Osteoblast (primary cell): ENCODE measurements at places on chromosomes 16 and 17.

DNA sequence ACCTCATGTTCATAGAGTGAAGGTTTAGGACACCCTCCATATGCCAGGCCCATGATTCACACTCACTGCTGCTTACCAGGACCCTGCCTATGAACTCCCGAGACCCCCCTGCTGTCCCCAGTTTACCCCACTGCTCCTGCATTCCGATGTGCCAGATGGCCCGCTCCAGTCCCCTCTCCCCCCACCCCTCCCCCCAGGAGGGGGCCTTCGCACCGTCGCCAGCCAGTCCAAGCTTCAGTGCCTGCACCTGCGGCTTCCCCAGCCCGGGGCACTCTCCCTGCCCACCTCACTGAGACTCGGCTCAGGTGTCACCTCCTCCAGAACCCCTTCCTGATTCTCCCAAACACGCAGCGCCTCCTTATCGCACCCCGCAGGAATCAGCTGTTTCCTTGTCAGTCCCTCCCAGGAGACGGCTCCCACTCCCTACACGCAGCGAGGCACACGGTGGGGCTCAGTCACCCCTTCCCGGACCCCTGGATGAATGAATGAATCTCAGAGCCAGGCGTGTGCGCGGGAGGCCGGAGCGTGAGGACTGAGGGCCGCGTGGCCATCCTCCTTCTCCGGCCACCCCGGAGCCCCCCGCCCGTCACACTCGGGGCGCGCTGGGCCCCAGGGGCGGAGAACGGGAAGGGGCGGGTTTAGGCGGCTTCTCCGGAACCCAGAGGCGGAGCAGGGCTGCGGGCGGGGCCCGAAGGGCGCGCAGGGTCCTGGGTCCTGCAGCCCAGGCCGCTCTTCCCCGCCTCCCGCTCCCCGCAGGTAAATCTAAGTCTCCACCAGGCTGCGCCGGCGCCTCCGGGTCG, 1.6 kb downstream of the MYO1C start:
- peak; percentile 98 for DNase-seq

DNA sequence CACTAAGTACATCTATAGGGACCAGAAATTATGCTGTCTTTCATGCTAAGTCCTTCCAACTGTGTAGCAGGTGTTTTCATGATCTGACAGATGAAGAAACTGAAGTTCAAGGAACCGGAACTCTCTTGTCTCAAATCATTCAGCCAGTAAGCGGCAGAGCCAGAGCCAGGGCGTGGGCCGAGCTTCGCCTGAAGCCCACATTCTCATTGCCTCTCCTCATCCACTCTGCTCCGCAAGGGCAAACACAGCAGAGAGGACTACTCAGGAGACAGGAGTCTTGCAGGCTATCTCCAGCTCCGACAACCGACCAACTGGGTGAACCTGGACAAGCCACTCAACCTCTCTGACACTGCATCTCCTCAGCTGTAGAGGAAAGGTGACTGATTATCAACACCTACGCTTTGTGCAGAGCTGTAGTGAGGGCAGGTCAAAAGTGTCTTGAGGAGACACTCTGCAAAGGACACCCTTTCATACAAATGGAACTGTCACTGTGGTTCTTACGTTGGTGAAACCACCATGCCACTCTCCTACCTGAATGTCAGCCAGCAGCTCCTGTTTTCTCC, 72.9 kb downstream of the CYTH1 start:
- no peak for DNase-seq

GRCh38 chr17:17419166-17419565, 57.6 kb upstream of the MED9 start:
- DNase-seq, result no peak

DNA sequence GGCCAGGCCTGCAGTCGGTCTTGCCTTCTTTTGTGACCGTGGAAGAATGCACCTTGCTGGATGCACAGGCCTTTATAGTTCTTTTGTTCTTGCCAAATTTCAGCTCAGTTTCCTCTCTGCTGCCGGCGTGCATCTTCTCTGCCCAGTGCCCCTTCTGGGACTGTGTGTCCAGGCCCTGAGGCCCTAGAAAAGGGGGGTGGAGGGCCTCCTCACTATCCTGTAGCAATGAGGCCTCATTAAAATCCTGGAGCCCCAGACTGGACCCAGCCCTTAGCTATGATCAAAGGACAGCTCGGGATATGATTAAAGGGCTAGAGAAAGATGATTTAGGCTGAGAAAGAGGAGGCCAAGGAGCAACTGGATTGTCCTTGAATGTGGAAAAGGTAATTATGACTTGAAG, 229.8 kb downstream of the SEC14L1 start:
- DNase-seq, result peak; percentile 68

GRCh38 chr17:5164436-5164835, 27.2 kb downstream of the ZNF594 start:
- no peak for DNase-seq

DNA sequence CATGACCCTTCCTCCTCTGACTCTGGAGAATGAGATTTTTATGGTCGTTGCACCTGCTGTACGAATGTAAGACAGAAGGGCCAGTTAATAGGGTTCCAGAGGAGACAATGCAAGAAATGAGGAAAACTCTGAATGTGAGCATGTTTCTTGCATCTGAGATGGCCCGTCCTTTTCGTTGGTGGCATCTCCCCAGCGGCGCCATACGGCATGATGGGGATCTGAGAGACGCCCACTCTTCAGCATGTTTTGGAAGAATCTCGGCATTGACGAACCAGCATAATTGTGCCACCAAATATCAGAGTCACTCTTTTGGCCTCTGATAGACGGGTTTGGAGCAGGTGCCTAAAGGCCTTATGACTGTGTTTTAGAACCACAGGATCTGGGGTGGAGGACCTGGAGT, 126.5 kb upstream of the RCVRN start:
- no peak for DNase-seq

- DNase-seq, result peak; percentile 72
Measured at GRCh38 chr17:7729816-7730215, 12.3 kb downstream of the DNAH2 start.

DNA sequence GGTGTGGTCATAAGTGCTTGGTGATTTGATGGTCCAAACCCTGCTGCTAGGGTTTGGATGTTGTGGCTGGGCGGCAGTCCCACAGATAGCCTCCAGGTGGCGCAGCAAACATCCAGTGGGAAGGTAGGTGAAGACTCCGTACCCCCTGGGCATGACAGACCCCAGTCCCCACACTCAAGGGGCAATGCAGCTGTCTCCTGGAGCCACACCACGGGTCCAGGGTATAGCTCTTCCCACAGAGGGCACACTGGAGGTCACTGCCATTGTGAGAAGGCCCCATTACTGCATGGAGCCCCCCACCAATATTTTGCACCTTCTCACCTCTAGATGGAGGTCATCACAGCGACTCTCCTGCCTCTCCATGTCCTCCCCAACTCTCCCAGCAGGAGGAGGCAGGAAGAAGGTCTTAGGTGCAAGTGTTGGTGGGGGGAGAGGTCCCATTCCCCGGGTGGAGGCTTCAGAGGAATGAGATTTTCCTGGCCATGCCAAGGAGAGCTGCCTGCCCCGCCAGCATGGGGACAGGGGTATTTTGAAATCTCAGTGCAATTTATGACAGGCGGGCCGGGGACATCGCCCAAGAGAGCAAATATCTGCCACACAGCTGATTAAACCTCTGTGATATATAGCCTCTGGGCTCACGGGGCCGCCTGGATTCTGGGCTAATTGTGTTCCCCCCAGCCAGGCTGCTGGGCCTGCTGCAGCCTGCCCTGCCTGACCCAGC, 17.1 kb upstream of the C17orf113 start:
- peak; percentile 95 for DNase-seq

- DNase-seq, result no peak
Measured at GRCh38 chr16:15038689-15039088, 17.2 kb downstream of the NTAN1 start.

DNA sequence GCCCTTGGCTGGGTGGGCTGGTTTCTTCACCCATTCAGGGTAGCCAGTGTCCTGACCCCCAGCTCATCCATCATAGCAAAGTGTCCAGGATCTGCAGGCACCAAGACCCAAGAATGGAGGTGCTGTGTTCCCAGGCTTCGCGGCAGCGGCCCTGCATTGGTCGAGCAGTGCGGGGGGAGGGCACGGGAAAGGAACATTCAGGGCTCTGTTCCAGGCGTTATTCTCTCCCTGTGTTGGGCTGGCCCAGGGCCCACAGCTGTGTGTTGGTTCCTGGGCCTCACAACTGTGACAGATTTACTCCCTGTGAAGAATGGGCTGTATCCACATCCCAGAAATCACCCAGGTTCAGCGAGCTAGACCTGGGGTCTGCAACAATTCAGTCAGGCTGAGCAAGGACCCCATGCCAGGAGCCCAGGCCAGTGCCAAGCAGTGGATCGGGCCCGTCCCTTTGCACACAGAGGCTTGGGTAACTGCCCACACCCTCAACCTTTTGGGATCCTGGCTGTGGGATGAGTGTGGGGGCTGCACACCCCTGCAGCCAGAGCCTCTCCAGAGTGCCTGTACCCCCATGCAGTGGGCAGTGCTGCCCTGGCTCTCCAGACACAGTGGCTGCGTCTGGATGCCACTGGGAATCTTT, 10.0 kb downstream of the GPT2 start:
- DNase-seq, result no peak

- peak; percentile 66 for DNase-seq
Measured at GRCh38 chr16:57516176-57516725, 20.1 kb downstream of the CCDC102A start.

- DNase-seq, result no peak
Measured at GRCh38 chr17:81939881-81940385, 2.8 kb upstream of the PYCR1 start.

GRCh38 chr17:78107976-78108725, 20.4 kb downstream of the TMC6 start:
- peak; percentile 52 for DNase-seq

- peak; percentile 88 for DNase-seq
Measured at GRCh38 chr17:78316867-78317789, 42.7 kb downstream of the SOCS3 start.

- DNase-seq, result peak; percentile 86
Measured at GRCh38 chr17:80899402-80900268, 92.0 kb upstream of the CHMP6 start.

DNA sequence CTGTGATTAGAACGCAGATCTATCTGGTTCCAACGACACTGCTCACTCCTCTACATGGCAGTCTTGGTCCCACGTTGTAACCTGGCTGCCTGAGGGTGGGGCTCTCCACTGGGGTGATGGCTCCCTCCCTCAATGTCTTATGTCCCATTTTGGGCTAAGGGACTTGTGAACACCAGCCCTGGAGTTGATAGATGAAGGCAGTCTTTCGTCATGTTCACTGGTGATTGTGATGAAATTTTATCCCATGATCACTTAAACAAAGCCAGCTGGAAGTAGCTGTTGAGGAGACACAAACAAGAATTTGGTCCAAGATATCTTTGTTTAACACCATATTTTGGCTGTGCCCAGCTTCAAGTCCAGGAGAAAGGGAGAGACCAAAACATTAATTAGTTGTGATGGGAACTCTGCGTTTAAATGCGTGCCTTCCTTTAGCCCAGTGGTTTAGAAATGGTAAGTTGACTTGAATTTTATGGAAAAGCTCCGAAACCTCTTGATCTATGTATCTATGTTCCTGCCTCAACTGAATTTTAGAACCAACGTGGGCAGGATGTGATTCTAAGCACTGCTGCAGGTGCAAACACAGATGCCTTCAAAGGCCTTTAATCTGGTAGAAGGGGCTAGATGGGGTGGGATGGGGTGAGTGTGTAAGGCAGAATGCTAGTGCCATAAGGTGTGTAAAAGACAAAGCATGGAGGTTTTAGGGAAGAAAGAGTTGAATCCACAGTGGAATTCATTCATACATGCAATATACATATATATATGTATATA, 186.8 kb upstream of the IRX3 start:
- no peak for DNase-seq

- no peak for DNase-seq
Measured at GRCh38 chr16:81335669-81336068, 20.9 kb downstream of the GAN start.

DNA sequence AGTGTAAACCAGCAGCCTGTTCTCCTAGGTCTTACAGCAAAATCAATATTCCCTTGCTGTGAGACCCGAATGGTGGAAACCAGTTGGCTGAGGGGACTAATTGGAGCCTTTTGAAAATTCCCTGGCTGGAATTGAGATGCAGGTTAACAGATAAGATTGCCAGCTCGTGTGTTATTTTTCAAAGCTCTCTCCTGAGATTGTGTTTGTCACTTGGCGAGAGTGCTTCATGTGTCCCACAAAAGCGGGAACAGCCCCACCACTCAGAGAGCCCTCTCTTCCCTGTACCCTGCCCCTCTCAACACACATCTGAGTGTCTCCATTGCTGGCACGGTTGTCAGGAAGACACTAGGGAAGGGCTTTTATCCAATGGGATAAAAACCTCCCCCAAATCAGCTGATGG, 356.1 kb downstream of the CPPED1 start:
- no peak for DNase-seq

DNA sequence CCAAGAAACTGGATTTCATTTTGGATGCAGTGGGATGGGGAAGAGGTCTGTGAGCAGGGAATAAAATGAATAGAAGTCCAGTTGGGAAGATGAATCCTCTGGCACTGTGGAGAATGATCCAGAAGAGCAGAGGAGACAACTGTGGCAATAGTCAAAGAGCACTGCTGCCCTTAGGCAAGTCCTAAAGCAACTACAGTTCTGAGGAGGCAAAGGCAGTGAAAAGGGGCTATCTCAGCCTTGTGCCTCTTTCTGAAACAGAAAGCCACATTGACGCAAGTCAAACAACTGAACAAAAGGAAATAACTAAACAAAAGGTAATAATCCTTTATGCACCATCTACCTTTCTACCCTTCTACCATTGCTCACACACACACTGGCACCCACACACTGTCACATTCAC, 238.0 kb upstream of the AXIN2 start:
- no peak for DNase-seq

GRCh38 chr17:33667671-33668070, 374.6 kb upstream of the ASIC2 start:
- DNase-seq, result no peak

DNA sequence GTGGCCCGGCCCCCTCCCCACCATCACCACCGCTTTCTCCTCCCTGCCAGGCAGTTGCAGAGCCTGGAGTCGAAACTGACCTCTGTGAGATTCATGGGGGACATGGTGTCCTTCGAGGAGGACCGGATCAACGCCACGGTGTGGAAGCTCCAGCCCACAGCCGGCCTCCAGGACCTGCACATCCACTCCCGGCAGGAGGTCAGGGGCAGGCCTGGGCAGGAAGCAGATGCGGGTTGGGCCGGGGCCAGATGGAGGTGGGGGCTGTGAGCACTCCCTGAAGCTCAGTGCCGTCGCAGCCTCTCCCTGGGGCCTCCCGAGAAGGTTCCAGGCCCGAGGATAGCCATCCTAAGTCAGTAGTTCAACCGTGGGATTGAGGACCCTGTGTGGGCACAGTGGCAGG, 14.2 kb upstream of the ADGRG3 start:
- DNase-seq, result no peak
